Caco-2 (cell line): ENCODE measurements at places on chromosomes 1 and 21. TPM values are rescaled to one million over a fixed set of nuclear protein-coding genes. Genes with fewer than 3 reads are reported as not detected.
A peak's percentile ranks its signal among the peaks of the same experiment; 100 is the strongest.

DNA sequence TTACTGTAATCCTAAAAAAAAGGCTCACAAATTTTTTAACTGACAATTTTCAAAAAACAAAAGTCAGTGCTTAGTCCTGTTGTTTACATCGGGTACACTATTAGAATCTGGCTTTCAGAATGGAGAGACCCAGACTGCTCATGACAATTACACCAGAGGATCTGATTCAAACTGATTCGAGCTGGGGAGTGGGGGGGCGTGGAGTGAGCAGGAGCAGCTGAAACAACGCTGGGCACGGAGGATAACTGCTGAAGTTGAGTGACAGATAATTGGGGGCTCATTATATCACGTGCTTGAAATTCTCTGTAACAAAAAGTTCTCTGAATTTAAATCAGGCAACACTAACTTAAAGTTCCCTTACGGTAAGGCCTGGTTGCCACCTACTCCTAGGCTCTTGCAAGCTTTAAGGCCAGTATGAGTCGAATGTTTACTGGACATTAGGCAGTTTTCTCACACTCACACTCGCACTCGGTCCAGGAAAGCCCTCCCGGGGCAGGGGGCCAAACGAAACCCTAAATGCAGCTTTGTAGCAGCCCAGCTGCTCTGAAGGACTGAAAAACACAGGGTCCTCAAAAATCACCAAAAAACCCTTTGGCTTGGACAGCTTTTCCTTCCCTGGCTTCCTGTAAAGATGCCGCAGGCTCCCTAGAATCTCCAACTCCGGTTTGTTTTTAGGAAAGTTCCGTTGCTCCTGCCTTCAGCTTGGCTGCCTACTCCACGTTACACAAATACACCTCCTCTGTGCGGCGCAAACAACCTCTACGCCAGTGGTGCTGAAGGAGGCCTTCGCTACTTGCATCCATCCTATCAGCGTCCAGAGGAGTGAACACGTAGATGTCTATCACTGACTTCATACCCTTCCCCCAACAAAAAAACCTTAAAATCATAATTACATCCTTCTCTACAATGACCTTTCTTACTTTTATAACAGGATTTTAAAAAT, 42.9 kb downstream of the CAPZB start:
- DNase-seq, result no peak

DNA sequence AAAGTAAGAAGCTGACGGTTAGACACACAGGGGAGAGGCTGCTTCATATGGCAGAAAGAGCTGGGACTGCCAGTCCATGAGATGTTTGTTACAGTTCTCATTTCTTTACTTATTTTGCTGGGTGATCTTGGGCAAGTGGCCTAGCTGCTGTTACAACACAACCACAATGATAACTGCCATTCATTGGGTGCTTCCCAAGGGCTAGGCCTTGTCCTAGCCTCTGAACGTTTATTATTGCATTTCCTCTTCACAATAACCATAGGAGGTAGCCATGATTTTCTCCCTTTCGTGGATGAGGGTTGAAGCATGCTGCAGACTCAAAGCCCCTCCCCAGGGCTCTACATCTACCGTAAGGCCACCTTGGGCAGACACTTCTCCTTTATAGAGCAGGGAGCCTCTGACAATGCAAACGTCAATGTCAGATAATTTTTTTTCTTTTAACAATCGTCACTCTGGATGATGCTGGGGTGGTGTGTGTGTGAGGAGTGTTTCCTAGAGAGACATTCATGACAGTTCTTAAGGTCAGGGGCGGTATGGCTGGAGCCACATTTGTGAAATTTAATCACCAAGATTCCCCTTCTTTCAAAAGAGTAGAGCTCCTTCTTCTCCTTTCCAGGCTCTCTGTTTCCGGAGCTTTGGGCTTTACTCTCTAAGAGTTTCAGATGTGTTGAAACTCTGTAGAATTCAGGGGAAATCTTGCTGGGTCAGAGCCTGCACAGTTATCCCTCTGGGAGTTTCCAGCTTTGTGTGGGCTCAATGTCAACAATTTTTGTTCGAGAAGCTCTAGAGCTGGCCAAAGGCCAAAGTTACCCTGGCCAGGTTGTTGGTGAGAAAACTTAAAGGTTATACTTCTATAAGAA, 138.5 kb upstream of the SGIP1 start:
- no peak for DNase-seq

- no peak for DNase-seq
Observed at GRCh38 chr21:36207577-36208320, 51.1 kb downstream of the DOP1B start.

Gene SVBP
- 18.6 and 19.2 TPM in 2 replicates for total RNA-seq

DNA sequence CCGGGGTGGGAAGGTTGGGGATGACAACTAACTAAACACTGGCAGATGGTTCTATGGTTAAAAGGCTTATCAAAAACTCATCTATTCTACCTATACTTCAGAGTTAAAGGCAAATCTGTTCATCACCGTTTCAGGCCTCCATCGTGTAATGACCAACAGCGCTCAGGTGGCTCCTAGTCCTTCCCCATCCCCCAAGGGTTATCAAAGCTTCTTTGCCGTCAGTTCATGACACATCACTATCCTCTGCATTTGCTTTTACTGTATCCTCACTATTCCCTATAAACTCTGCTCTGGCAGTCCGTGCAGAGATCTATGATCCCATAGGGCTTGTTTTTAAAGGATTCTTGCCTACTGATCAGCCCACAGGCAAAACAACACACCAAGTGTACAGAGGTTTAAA, 8.2 kb downstream of the HMGN1 start:
- no peak for DNase-seq

DNA sequence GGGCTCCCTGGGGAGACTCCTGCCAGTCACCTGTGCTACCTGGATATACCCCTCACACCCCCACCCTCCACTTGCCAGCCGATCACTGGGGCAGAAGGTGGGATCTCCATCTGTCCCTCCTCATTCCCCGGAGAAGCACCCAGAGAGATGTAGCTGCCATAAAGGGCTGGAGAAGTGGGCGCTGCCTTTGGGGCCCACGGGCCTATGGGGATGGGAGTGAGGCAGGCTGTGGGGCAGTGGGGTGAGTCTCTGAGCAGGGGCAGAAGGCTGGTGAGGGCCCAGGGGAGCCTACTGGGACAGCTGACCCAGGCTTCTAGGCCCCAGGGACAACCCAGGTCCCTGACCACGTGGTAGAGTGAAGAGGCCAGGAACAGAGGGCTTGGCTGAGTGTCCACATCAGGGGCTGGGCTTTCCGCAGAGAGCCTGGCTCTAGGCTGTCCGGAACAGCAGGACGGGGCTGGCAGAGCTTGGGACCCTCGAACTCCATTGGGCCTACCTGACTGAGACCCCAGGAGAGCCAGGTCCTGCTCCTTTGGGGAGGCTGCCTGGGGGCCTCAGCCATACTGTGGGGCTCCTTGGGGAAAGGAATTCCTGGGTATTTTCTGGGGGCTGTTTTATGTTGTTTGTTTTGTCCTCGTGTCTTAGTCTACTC, 205.9 kb upstream of the VAMP3 start:
- DNase-seq, result no peak

Gene SLC35D1
- 7.1 and 7.7 TPM in 2 replicates for total RNA-seq

Gene FMO1
- 0.77 TPM in 1 of 2 replicates, not detected in the other for total RNA-seq

Gene PLA2G2D
- not detected in 2 replicates for total RNA-seq

- no peak for DNase-seq
Observed at GRCh38 chr1:162951553-162952315, 90.8 kb upstream of the CCDC190 start.

Gene PEX14
- total RNA-seq, result 19.9 and 22.2 TPM in 2 replicates

Gene PLA2G4A
- 2.0 and 3.4 TPM in 2 replicates for total RNA-seq

DNA sequence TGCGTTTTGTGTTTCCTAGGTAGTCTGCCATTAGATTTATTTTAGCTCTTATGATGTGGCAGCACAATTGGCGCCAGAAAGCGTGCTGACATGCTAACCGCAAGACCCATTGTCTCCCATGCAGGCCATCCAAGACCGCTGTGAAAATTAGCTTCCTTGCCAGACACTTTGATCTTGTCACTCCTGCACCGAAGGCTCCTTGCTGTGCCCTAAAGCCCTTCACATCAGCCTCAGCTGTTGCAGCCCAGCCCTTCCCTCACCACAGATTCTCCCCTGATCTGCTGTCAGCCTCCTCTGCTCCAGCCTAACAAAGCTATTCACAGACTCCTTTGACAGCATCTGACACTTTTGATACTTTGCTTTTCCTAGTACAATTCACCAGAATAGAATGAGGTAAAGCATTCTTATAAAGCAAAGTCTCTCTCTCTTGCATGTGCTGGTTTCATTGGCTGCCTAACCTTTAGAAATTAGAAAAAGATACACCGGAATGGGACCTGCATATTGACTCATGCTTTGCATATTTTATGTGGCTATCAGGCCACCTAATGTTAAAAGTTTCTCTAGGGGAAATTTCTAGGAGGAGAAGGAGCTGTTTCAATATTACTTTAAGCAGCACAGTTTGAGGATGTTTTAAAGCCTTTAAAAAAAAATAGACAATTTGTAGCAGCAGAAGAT, 280.3 kb upstream of the FMN2 start:
- DNase-seq, result no peak

Gene NLRP3
- not detected in 2 replicates for total RNA-seq

GRCh38 chr1:204151552-204152309, at the start of gene ETNK2:
Gene ETNK2, minus strand, starts transcription at chr1:204152044. Its CDS starts 192 bp downstream, at chr1:204151852.
- peak; percentile 76 for DNase-seq

DNA sequence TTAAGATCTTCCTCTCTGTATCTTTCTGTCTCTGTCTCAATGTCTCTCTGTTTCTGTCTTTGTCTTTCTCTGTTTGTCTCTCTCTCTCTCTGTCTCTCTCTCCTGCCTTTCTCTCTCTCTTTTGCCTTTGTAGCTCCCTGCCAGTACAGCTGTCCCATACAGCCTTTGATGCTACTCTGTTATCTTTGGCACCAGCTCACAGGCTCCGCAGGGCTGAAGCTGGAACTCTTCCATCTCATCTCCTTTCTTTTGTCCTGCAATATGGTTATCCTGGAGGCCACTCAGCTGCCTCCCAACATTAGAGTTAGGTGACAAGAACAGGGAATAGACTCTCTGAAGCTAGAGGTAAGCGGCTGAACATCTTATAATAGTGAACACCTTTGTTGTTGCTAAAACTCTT, 354.3 kb upstream of the NEGR1 start:
- no peak for DNase-seq

Gene C1QA
- not detected in 2 replicates for total RNA-seq

Gene RHD
- total RNA-seq, result not detected in 2 replicates

Gene KLHL12
- total RNA-seq, result 23.2 and 23.6 TPM in 2 replicates

GRCh38 chr1:65422241-65423203, 2.1 kb downstream of the LEPR start:
- DNase-seq, result no peak

Gene PTPN14
- total RNA-seq, result 103 and 108 TPM in 2 replicates

Gene FCRLB
- total RNA-seq, result 0.29 and 0.30 TPM in 2 replicates

DNA sequence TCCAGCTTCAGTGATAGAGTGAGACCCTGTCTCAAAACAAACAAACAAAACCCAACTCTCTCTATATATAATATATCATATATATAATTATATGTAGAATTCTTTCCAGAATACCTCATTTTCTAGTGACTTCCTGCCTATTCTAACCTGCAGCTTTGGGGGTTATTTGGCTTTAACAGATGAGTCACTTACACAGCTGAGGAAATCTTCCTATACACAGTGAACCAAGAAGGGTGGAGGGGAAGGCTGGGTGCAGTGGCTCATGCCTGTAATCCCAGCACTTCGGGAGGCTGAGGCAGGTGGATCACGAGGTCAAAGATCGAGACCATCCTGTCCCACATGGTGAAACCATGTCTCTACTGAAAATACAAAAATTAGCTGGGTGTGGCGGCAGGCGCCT, 9.2 kb downstream of the RAB29 start:
- DNase-seq, result no peak

Gene KPRP
- total RNA-seq, result not detected in 2 replicates

Gene BRDT
- total RNA-seq, result not detected in 2 replicates

GRCh38 chr1:182726912-182727311, 42.5 kb upstream of the RGS8 start:
- no peak for DNase-seq

Gene SLC27A3
- total RNA-seq, result 22.8 and 27.2 TPM in 2 replicates

Gene ANXA9
- 30.0 and 42.5 TPM in 2 replicates for total RNA-seq

Gene CFAP141
- total RNA-seq, result not detected in 2 replicates

DNA sequence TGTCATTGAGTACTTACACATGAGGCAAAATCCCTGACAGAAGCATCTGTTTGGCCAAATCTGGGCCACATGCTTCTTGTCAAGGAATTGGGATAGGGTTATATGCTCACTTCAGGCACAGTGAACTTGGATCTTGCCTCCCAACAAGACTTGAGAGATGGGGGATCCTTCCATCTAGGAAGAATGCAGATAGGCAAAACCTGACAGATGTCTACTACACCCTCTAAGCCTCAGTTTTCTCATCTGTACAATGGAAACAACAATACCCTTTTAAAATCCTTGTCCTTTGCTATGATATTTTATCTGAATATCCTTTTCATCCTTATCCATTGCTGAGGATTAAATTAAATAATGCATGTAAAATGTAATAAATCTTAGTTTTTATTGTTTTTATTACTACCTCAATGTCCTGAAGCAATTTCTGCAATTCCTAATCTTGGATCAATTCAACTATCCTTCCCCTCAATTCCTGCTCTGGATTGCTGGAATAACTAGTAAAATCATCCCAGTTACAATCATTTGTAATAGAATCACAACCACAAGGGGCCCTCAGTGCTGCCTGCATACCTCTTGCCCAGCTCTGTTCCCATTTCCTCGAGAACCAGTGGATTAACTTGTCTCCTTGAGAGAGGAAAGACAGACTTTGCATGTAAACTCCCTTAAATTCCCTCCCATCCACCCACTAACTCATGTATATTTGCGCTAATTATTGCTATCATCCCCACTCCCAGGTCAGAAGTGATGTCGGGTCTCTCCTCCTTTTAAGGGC, 8.1 kb upstream of the XPR1 start:
- DNase-seq, result peak; percentile 26
